Dorsolateral prefrontal cortex (tissue), 122 donors: ENCODE measurements at places on chromosomes 3 and 15.

DNA sequence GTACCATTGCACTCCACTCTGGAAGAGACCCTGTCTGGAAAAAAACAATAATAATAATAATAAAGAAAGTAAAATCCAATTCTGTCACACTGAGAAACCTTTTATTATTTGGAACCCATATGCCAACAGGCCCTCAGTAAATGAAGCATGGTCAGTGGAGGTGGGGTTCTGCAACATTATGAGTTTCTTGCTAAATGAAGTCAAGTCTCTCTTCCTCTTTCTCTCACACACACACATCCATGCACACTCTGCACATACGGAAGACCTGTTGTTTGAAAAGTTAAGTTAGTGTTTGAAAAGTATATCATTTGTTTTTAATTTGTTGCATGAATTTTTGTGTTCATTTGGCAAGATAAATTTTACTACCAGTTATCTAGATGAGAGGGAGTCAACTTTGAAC lies 27.8 kb downstream of the GAP43 start:
- no peak for DNase-seq

DNA sequence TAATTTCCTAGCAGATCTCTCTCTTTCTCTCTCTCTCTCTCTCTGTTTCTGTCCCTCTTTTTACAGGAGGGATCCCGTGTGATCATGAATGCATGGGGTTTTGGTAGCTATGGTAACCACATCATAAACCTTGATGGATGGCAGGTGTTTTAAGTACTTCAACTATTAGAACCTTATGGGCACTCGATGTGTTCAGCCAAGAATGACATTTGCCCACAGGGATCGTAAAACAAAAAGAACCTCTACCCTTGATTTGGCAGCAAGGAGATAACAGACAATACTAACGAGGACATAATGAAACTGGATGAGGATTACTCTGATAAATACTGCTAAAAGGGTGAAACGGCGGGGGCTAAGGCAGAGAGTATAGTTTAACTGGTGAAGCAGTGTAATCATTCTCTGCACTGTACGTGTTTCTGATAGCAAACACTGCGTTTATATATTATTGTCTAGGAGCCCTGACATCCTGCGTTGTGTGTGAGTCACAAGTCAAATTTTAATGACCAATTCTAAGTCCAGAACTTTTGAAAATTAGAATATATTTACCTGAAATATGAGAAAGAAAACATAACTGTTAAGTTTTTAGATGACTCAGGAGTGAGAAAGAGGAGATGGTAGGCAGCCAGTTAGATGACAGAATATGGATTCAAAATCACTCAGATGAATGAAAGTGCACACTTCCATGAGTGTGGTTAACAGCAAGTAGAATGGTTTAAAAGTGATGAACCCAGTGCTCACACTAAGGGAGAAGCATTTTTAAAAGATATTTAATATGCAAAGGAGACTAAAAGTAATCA lies 80.3 kb downstream of the OTOL1 start:
- DNase-seq: no peak

DNA sequence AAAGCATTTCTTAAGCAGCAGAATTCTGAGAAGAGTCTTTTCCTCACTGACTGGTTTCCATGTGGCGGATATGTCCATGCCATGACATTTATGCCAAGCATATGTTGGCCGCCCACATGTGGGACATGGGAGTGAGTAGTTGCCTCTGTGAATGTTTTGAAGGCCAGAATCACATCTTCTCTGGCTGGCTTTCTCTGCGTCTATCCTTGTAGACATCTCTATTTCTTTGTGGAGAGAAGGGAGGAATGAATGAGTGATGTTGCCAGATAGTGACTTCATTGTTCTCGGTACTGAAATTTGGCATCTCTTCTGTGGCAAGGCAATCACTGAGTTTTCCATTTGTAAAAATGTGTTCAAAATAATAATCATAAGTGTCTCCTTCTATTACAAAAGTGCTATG lies 316.0 kb downstream of the CLSTN2 start:
- DNase-seq: no peak

GRCh38 chr3:177804032-177804431 lies 606.8 kb upstream of the TBL1XR1 start:
- no peak for DNase-seq

GRCh38 chr3:113668015-113668414 lies 28.4 kb downstream of the USF3 start:
- no peak for DNase-seq

DNA sequence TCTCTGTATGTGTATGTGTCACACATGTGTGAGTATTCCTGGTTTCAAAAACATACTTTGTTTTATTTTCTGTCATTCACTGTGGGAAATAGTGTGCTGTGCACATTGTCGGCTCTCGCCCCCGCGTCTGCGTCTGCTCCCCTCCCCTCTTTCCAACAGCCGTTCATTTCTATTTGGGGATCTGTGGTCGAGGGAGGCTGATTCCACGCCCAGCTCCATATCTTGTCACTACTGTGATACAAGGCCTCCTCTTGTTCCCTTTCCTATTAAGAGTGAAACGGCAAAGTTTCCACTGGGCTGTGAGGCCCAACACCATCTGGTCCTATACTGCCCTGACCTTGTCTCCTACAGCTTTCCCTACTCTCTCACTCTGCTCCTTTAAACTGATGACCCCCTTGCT lies 172.5 kb upstream of the LRIG1 start:
- DNase-seq: no peak

- DNase-seq: no peak
Observed at GRCh38 chr3:144324076-144324475, 352.5 kb downstream of the DIPK2A start.

GRCh38 chr15:69958496-69959084 lies 139.1 kb downstream of the TLE3 start:
- DNase-seq: no peak
